RCC 7860 (cell line): ENCODE measurements at places on chromosomes 11 and 22.

DNA sequence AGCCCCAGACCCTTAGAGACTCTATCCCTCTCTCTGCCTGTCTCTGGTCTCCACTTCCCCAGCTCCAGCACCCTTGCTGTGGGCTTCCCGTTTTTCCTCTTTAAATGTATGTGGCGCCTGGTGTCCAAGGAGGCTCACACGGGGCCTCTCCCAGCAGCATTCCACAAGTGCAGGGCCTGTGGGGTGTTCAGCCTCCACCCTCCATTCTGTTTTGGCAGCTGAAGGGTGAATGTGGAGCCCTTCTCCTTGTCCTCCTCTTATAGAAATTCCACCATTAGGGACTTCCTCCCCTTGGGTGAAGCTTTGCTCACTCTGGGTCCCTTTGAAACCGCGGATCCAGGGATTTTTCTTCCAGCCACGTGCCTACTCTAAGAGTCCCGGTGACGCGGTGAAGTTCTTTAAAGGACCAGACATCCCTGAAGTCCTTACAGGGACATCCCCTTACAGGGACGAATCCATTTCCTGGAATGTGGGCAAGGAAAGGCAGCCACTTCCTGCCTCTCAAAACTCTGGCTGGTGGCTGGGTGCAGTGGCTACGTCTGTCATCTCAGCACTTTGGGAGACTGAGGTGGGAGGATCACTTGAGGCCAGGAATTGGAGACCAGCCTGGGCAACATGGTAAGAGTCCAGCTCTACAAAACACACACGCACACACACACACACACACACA, 1.6 kb upstream of the TSPAN18 start:
- no peak for DNase-seq

GRCh38 chr11:122126024-122126688, 10.1 kb upstream of the BLID start:
- no peak for DNase-seq

GRCh38 chr11:29538339-29539036, 478.3 kb downstream of the KCNA4 start:
- DNase-seq, result no peak

- no peak for DNase-seq
Measured at GRCh38 chr11:94328587-94329080, 24.3 kb downstream of the IZUMO1R start.

GRCh38 chr22:46774253-46774979, 12.0 kb downstream of the TBC1D22A start:
- DNase-seq, result no peak

DNA sequence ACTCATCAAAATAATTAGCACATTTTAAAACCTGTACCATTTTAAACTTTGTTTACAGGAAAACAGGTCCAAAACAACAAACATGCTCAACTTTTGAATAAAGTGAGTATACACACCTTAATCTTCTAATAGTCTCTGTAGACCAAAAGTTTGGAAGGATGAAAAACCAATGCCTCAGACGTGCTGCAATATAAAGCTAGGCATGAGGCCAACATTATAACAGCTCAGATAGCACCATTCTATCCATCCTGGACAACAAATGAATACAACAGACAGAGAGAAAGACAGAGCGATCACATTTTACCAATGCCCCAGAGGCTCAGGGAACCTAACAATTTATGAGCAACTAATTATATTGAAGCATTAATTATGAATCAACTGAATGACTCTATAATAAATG, 77.0 kb downstream of the PAK1 start:
- no peak for DNase-seq

- no peak for DNase-seq
Measured at GRCh38 chr22:32574411-32574810, 99.8 kb downstream of the FBXO7 start.

DNA sequence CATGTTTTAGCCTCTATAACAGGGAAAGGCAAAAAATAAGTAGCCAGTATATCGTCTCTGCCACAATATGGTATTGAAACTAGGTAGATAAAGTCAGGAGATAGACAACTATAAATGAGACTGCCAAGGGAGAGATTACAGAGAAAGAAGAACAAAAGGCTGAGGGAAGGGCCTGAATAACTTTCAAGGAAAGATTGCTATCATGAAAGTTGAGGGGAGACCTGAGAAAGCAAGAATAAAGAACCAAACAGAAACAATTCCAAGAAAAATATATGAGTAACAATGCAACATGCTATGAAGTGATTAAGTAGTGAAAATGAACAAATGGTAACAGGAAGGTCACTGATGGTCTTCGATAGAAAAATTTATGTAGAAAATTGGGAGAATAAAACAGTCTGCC, 690.1 kb downstream of the METTL15 start:
- no peak for DNase-seq

DNA sequence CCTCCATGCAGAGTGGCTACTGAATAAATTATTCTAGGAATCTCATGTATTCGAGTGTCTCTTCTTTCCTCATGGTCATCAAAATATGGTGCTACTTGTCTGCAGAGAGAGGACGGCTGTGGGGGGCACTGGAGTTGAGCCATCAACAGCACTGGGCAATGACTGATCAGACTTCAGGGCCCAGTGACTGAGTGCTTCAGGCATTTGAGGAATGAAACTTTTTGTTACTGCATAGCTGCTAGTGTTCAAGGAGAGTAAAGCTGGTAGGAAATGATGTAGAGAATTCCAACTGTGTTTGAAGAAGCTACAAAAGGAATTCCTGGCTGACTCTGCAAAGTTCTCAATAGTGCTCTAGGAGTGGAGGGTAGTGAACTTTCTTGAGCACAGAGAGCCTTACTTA, 277.7 kb downstream of the CADM1 start:
- DNase-seq, result peak; percentile 92

DNA sequence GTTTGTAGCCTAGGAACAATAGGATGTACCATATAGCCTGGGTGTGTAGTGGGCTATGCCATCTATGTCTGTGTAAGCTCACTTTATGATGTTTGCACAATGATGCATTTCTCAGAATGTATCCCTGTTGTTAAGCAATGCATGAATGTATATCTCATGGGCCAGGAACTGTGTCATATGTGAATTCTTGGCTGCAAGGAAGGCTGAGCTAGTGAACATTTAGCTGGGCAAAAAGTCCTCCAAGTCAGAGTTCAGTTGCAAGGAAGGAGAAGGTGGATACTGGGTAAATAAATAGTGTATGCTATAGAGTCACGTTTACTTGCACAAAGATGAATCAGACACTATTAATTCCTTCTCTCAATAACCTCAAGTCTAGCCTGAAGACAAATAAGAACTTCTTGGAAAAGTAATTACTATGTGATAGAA, 136.1 kb downstream of the EHF start:
- no peak for DNase-seq

- no peak for DNase-seq
Measured at GRCh38 chr11:5992604-5993251, 5.9 kb upstream of the OR52L1 start.

GRCh38 chr11:61297341-61297740, 2.2 kb upstream of the VWCE start:
- DNase-seq, result no peak

- DNase-seq, result peak; percentile 80
Measured at GRCh38 chr11:104700609-104701008, 197.7 kb downstream of the CASP12 start.

- no peak for DNase-seq
Measured at GRCh38 chr11:115718945-115719344, 214.7 kb upstream of the CADM1 start.

DNA sequence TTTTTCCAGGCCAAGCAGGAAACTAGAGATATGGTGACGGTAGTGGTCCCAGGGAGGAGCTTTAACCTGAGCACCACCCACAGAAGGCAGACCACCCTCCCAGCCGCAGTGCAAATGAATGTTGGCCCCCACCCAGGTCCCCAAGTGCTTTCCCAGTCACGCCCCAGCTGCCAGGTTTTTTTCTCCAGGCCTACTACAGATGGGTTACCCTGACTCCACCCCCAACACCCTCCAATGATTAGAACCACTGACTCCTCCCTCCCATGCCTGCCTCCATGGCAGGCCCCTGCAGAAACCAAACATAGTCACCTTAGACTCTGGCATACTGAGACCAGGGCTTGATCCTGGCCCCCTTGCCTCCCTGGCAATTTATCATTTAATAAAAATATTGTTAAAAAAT, 58.7 kb upstream of the CHST1 start:
- DNase-seq, result no peak

DNA sequence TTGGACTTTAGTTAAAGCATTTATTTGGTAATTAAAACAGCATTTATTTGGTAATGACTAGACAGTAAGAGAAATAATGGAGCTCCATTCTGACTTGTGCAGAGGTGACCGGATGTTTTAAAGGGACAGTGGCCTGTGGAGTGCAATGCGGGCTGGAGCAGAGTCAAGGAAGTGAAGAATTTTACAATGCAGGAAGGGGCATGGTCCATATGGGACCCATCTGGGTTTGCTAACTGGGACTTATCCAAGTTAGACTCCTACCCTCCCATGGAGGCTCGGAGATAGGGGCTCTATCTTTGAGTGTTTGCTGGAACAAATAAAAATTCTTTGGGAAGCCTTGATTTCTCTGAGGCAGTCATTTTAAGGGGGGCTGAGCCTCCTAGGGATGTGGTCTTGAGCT, 59.9 kb upstream of the MYO18B start:
- DNase-seq, result no peak

GRCh38 chr11:102564110-102564509, 33.6 kb upstream of the MMP7 start:
- peak; percentile 86 for DNase-seq

DNA sequence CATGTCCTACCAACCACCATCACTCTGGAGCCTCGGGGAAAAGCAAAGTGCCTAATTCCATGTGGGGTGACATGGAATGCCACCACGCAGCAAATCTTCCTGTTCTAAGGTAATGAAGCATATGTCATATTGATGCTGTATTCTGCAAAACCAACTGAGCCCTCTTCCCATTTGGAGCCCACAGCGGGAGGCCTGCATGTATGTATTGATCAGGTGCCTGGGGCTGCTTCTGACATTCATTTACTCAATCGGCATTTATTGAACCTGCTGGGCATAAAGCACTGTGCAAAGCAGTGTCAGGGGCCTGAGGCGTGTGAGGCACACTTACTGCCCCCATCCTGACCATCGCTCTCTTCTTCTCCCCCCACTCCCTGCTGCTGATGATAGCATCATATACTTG, 39.1 kb downstream of the ANKK1 start:
- no peak for DNase-seq

GRCh38 chr22:20979243-20979809, 2.8 kb upstream of the LZTR1 start:
- DNase-seq, result no peak

DNA sequence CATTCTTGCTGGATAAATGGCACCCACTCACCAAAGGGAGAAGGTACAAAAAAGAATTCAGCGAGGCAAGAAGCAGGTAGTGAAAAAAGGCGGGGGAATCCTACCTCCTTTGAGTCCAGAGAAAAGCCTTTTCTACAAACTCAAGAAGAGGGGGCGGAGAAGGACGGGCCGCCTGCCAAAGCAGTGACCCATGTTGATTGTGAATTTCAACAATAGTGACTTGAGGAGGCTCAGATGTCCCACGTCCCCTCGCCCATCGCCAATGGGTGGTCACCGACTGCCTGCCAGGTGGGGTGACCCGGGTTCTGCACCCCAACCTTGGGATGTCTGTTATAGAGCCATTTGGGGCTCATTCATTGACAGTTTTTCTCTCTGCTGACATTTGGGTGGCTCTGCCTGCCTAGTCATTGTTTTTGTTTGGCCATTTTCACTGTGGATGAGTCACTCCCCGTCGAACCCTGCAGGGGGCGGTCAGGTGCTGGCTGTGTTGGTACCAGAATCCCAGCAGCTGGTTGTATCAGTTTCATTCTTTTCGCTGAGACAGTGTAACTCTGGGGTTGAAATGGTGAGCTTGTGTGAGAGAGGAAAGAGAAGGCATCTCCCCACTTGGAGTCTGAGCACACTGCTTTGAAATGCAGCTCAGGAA, 163.4 kb upstream of the NCAM1 start:
- DNase-seq, result peak; percentile 4

GRCh38 chr11:131095511-131096185, 179.4 kb upstream of the SNX19 start:
- no peak for DNase-seq

DNA sequence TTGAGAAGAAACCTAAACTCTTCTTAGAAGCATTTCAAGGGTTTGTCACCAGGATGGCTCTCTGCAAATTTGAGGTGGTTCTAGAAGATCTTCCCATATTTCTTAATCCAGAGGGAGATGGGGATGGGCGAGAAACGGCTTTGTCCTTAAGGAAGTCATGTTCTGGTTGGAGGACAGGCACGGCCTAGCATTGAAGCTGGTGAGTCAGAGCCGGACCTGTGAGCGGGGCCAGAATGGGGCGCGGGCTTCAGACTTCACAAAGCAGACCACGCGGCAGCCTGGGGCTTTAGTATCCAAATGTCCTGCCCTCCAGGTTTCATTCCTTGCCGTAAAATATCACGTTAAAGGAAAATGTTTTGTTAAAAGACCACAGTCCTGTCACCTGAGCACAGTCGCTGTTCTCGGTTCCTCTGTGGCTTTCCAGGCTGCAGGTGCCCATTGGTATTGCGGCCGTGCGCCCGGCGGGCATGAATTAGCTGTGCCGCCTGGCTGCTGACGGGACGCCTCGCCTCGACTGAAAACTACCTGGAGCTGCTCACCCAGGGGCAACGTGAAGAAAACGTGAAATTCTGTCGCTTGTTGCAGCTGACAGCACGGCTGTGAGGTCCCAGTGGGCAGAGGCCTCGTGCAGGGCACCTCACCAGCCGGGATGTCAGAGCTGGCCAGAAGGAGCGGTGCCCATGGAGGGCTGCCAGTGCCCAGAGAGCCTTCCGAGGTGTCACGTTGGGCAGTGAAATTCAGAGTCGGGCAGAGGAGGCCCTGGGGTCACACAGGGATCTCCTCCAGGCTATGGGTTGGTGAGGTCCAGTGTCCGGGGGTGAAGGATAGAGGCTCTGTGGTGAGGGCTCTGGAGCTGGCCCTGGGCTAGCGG, 59.0 kb downstream of the LRP5 start:
- DNase-seq, result no peak

DNA sequence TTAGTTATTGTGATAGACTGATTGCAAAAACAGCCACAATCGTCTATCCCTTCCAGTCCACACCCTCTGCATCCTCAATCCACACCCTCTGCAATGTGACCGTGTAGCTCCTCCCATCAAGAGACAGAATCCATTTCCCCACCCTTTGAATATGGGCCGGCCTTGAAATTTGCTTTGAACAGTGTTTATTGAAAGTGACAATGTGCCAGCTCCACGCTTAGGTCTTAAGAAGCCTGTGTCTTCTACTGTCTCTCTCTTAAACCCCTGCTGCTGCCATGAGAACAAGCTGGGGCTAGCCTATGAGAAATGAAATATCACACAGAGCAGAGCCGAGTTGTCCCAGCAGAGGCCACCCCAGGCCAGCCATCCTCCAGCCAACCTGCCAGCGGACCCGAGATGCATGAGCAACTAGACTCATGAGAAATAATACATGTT, 22.3 kb upstream of the MICAL2 start:
- DNase-seq, result peak; percentile 52

DNA sequence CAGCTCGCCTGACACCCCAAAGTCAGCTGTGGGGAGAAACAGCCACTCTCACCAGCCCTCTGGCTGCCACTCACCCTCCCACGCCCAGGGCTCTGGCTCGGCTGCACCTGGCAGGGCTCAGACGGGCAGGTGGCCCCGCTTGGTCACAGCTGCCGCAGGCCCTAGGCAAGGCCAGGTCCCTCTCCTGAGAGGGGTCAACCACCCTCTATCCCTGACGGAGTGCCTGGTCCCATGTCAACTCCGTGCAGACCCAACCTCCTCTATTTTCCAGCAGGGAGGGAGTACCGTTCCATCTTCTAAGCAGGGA, 1.9 kb downstream of the MAP4K2 start:
- no peak for DNase-seq

- DNase-seq, result peak; percentile 44
Measured at GRCh38 chr22:42621505-42622002, 6.9 kb upstream of the POLDIP3 start.
